Cortex of kidney (tissue), 1 donor: ENCODE measurements at places on chromosomes 12 and 14.

DNA sequence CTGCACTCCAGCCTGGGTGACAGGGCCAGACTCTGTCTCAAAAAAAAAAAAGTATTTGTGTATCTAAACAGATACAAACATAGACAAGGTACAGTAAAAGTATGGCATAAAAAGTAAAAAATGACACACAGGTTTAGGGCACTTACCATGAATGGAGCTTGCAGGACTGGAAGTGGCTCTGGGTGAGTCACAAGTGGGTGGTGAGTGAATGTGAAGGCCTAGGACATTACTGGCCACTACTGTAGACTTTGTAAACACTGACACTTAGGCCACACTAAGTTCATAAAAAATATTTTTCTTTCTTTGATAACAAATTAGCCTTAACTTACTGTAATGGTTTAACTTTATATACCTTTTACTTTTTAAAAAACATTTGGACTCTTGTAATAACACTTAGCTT lies 38.0 kb upstream of the EIF5 start:
- no peak for DNase-seq

- DNase-seq = no peak
Observed at GRCh38 chr14:63394841-63395240, 76.1 kb upstream of the GPHB5 start.

- no peak for DNase-seq
Observed at GRCh38 chr14:59339524-59340330, 125.5 kb downstream of the GPR135 start.

DNA sequence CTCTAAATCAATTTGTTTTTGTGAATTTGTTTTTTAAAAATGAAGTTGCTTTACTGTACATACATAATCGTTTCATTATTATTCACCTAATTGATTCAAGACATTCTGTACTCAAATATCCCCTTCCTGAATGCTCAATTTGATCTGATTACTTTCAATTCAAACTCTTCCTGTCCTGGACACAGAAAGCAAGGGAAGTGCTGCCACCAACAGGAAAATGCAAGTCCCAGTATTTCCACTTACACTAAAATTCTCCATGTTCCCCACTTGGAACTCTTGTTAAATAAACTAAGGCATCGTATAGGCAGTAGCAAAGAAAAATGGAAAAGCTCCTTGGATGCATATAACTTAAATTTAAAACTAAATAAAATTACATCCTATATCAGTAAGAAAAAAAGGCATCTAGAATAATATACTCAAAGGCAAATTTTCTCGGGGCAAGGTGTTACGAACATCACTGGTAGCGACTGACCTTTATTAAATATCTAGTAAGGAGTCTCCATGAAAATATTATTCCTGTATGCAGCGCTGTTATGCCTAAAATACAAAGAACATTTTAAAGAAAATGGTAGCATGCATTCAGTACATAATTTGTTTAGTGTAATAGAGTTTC lies 72.0 kb upstream of the DBX2 start:
- no peak for DNase-seq
